HL-60 (cell line): ENCODE measurements at places on chromosomes 1 and 21.

- DNase-seq, result no peak
Measured at GRCh38 chr1:159079525-159079924, 3.0 kb upstream of the AIM2 start.

- no peak for DNase-seq
Measured at GRCh38 chr1:218817691-218818465, 355.8 kb upstream of the LYPLAL1 start.

GRCh38 chr1:167003711-167004110 lies 14.6 kb downstream of the MAEL start:
- no peak for DNase-seq

DNA sequence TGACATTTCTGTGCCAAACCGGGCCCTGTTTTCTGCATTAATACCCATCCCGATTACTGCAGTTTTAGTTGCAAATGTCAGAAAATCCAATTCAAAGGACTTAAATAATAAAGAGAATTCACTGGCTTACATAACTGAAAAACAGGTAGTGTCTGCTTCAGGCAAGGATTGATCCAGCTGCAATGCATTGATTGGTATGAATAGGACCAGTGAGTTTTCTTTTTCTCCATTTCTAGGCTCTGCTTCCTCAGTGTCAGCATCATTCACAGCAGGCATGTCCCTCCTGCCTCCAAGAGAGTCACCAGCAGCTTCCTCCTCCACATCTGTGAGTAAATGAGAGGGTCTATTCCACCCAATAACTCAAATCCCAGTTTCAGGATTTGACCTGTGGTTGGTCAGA lies 33.7 kb upstream of the ACTL8 start:
- DNase-seq, result no peak

- DNase-seq, result no peak
Measured at GRCh38 chr1:59064592-59064991, 232.3 kb upstream of the FGGY start.
